ENCODE measurements at places on chromosomes 13 and 19.

DNA sequence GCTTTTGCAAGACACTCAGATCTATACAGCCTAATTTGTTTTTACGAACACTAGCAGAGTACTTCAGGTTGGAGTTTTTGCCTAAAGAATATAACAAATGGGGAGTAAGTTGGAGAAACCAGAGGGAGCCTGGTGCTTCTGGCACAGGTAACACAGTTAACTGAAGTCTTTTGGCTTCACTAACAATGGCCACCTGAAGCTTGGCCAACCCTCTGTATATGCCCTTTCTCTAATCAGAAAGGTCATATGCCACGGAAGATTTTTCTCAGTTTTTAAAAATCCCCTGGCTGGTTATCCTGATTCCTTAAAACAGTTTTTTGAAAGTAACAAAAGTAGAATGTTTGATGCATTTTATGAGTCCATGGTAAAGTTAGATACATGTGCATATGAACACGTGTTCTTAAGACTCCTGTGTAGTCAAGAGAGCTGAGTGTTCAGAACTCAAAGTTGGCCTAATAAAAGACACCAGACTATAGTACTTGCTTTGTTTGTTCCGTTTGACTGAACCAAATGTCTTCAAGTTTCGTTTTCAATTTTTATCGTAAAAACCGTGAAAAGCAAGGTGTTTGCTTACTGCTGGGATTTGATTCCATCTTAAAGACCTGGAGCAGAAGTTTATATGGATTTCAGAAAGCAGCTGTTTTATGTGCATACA, 137.5 kb downstream of the KCNRG start:
- DNase-seq: no peak

- no peak for DNase-seq
Measured at GRCh38 chr19:29753190-29753933, 38.3 kb upstream of the C19orf12 start.

GRCh38 chr19:39405958-39406655, 540 bp upstream of the ZFP36 start:
- DNase-seq: no peak

GRCh38 chr13:109738298-109738746, 48.1 kb downstream of the IRS2 start:
- no peak for DNase-seq

Measured in hepatic stellate cell (primary cell).